C1 segment of cervical spinal cord (tissue), 14 donors: ENCODE measurements at places on chromosomes 1 and 21.

DNA sequence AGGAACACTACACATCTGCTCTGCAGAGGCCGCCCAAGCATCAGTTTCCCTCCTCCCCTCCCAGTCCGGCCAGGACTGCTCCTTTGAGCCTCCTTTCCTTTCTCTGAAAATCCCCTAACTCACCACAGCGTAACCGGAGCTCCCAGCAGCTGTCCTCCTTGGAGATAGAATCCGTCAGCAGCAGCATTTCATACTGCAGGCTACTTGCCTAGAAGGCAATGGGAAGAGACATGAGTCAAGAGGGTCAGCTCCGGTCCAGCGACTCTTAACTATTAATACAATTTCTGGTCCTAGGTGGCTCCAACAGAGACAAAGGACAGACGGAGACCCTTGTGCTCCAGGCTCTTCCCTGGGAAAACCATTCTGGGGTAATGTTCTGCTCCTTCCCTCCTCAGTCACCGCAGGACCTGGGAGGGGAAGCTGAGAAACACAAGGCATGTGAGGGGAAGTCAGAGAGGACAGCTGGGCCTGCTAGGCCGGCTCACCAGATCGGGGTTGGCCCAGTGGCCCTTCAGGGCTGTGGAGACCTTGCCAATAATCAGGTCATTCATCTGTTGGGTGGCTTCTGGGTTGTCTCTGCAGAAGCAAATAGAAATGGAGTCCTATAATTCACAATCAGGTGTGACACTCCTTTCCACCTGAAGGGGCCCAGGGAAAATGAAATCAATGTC lies 99.7 kb downstream of the UBR4 start:
- no peak for DNase-seq

GRCh38 chr1:19640363-19641316 lies 3.5 kb upstream of the NBL1 start:
- DNase-seq = no peak

DNA sequence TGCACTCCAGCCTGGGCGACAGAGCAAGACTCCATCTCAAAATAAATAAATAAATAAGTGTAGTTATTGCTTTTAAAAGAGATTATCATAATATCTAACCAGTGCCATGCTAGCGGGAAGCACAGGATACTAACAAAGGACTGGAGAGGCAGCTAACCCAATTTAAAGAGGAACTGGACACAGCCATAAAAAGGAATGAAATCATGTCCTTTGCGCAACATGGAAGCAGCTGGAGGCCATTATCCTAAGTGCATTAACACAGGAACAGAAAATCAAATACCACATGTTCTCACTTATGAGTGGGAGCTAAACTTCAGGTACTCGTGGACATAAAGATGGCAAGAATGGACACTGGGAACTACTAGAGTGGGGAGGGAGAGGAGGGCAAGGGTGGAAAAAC lies 54.9 kb downstream of the TM2D1 start:
- no peak for DNase-seq

GRCh38 chr1:7084232-7084894 lies 299.1 kb downstream of the CAMTA1 start:
- no peak for DNase-seq

DNA sequence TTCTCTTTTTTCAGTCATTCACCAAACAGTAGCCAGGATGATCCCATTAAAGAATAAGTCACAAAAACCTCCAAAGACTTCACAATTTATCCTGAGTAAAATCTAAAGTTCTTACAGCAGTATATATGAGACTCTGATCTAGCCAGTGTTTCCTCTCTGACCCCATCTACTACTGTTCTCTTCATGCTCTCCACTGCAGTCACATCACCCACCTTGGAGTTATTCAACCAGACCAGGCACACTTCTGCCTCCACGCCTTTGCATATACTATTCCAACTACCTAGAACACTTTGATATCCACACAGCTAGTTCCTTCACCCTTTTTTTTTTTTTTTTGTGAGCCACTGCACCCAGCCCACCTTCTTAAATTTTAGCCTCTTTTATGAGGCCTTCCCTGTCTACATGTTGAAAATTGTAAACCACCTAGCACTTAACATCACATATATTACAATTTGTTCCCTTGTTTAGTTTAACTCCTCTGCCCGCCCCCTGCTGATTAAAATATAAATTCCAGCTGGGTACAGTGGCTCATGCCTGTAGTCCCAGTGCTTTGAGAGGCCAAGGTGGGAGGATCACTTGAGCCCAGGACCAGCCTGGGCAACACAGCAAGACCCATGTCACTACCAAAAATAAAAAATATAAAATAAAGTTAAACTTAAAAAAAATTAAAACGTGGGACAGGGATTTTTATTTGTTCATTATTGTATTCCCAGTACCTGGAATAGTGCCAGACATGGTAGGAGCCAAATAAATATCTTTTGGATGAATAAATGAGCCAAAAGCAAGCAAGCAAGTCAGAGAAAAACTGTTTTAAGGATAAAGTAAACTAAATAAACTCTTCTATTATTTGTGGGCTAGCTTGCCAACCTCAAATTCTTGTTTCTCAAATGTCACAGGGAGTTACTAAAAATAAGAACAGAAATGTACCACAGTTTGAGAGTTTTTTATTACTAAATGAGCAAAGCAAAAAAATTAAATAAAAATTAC lies 35.2 kb upstream of the MUTYH start:
- DNase-seq = no peak

GRCh38 chr1:235101558-235102258 lies 26.9 kb downstream of the TOMM20 start:
- no peak for DNase-seq

- DNase-seq = no peak
These were observed 110.5 kb downstream of the CASZ1 start for GRCh38 chr1:10685808-10686403.

GRCh38 chr1:26705788-26706311 lies 10.0 kb downstream of the ARID1A start:
- DNase-seq = no peak

GRCh38 chr21:25506887-25507286 lies 100.4 kb downstream of the MRPL39 start:
- DNase-seq = no peak

DNA sequence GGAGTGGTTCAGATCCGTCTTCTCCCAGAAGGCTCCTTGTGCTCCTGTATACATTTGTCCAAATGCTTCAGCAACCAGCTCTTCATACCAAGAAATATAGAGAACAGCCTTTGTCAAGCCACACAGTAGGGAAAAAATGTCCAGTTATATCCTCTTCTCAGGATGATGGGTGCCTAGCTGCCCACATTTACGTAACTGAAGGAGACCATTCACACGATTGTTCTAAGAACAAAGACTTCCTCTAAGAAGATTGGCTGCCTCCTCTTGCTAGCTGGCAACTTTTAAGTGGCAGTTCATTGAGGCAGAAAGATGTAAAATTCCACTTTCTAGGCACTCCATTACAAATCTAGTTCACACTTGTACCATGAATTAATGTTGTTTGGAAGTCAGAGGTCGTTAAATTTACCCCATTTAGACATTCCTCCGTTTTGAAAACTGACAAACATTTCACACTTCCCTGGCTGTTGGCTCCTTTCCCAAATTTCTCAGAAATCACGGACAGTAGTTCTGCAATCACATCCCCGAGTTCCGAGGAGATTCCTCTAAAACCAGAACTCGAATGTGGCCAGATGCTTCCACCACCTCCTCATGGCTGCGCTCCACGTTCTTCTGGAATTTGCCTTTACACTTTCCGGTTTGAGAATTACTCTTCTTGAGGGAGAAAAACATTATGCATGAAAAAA lies 45.6 kb upstream of the CSF1 start:
- no peak for DNase-seq

- no peak for DNase-seq
These were observed 70.5 kb downstream of the IGSF21 start for GRCh38 chr1:18178111-18178510.

- DNase-seq = no peak
These were observed 225.5 kb downstream of the TPR start for GRCh38 chr1:186149591-186149990.
